ENCODE measurements at places on chromosomes 4 and X.
A peak's percentile ranks its signal among the peaks of the same experiment; 100 is the strongest.

DNA sequence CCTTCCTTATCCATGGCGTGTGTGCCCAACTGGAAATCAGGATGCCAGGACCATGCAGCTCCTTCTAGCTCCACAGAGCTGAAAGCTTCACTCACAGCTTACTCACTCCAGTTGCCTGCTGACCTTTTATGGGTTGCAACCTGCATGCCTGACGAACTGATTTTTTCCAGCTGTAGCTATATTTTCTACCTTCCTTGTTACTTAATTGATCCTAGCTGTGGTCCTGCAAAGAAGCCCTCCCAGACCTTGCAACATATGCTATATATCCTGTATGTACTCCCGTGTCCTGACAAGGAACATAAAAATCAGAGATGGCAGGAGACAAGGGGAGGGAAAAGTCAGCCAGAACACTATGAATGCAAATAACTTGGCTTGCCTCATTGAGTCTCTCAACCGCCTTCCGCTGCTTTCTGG lies 135.3 kb upstream of the LDB2 start:
- no peak for DNase-seq

DNA sequence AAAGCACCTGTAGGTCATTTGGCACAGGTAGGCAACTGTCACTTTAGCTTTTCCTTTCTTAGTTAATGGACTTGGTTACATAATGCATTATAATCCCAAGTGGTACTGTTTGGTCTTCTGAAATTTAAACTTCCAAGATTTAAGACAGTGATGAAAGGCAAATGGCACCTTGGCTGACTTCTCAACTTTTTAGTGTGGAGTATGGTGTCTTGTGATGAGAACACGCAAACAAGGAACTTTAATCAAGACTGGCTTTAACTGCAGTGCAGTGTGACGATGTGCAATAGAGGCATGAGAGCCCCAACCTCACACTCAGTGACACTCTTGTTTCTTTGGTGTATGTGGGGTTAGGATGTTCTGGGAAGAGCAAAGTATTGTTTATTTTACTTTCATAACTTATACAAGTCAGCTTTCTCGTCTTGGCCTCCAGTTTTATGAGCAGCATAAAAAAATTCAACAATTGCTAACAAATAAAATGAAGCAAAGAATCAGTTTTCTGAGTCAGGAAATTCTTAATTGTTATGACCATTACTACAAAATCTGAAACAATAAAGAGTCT lies 171.9 kb downstream of the MAD2L1 start:
- no peak for DNase-seq

- DNase-seq = peak; percentile 81
Measured at GRCh38 chr4:37549041-37549440, 137.1 kb downstream of the RELL1 start.

GRCh38 chrX:16212024-16212423 lies 44.7 kb downstream of the MAGEB17 start:
- peak; percentile 2 for DNase-seq

- no peak for DNase-seq
Measured at GRCh38 chrX:72255445-72255844, 16.6 kb upstream of the ERCC6L start.

DNA sequence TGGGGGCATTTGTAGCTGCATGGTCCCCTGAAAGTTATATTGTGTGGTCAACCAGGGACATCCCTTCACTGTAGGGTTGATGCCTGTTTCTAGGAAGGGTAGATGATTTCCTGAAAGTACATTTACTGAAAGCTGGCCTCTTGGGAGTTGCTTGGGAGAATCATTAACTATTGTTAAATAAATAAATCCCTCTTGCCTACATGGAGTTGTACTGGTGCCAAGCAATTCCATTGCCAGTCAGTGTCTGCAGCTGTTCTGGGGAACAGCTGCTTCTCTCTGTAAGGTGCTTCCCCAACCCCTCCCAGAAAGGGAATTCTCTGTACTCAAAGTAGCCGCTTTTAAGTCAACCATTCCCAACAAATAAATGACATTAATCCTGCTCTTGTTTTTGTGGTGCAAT lies 51.1 kb downstream of the C4orf51 start:
- DNase-seq = peak; percentile 8

DNA sequence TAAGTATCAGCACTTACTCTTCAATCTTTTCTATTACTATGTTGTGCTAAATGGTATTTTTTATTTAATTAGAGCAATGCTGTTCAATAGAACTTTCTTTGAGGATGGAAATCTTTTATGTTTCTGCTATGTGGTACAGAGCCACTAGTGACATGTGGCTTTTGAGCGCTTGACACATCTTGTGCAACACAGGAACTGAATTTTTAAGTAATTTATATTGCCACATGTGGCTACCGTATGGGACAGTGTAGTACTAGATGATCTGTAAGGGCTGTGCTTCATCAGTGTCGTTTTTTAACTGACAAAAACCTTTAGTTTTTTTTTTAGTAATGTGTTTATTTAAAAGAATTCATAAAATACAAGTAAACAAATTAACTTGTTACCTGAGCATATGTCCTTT lies 22.4 kb downstream of the HPRT1 start:
- no peak for DNase-seq

DNA sequence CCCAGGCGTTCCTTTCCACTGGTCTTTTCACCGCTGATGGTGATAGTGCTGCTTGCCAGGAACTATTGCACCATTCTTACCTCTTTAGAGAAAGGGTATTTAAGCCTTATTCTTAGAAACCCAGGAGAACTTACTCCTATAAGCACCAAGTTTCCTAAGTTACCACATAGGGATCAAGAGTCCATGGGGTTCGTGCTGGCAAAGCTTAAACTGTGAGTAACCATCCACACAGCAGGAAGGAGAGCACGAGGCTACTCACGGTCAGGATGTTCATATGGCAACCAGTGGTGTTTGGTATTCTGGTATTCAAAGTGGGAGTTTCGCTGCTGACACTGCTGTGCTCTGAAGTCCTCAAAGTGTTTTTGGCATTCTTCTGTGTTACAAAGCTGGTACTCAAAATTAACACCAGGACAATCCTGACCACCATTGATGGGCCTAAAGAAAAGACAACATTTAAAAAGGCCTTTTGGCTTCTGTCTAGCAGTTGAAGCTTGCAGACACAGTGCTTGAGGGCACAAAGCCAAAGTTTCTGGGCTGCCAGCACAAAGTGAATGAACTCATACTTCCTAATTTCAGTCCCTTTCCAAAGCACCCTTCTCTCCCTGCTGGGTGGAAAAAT lies 256.9 kb downstream of the ADAMTS3 start:
- peak; percentile 77 for DNase-seq

DNA sequence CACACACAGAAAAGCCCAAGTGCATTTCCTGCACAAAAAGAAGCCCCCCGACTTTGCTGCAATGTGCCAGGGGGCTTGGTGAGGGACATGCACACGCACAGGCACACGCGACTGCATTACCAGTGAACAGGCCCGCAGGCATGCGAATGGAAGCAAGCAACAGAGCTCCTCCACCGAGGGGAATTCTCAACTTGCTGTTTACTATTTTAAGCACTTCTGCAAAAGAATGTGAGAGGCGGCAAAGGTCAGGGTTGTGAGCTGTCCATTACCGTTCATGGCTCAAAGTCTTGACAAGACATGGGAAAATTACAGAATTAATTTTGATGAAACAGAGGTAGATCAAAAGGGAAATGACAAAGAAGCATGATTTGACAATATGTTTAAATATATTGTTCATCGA lies 342.5 kb upstream of the NOCT start:
- no peak for DNase-seq

- no peak for DNase-seq
Measured at GRCh38 chrX:23390979-23391378, 56.3 kb downstream of the PTCHD1 start.

- DNase-seq = no peak
Measured at GRCh38 chrX:122517786-122518185, 666.3 kb upstream of the GRIA3 start.

DNA sequence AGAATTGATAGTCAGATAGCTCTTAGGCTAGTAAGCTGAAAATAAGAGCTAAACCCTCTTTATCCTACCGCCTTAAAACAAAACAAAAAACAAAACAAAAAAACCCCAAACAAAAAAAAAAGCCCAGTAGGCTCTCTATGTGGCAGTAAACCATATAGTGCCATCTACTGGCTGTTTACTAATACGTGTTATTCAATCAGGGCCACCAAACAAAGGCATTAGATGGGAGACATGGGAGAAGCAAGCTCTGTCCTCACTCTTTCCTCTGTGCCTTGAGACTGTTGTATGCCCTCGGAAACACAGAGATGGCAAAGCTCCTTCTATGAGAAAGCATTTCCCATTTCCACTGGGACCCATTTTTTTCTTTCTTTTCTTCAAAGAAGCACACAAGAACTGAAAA lies 148.8 kb upstream of the MID1 start:
- peak; percentile 32 for DNase-seq

DNA sequence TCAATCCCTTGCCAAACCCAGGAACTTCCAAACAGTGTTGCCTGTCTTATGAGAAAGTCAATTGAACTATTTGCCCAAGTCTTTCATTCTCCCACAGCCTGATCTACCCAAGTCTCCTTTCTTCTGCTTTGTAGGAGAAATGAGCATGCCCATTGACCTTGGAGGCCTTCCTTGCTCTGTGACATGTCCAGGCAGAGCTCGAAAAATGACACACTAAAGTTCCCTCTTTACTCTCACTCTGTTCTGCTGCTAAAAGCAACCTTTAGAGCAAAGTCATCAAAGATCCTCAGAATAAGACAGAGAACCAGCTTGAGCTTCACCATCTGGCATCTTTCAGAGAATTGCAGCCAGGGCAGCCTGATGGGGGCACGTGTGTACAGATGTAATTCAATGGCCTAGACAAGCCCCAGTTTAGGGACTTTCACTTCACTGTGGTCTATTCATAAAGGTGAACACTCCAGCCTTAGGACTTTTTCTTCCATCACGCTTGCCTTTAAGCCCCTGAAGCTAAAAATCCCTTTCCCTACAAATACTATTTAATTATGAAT lies 136.4 kb downstream of the AMELX start:
- DNase-seq = no peak

- DNase-seq = peak; percentile 52
Measured at GRCh38 chrX:28591542-28591941, 4.3 kb downstream of the IL1RAPL1 start.

GRCh38 chr4:94603170-94603747 lies 151.5 kb downstream of the PDLIM5 start:
- peak; percentile 81 for DNase-seq

DNA sequence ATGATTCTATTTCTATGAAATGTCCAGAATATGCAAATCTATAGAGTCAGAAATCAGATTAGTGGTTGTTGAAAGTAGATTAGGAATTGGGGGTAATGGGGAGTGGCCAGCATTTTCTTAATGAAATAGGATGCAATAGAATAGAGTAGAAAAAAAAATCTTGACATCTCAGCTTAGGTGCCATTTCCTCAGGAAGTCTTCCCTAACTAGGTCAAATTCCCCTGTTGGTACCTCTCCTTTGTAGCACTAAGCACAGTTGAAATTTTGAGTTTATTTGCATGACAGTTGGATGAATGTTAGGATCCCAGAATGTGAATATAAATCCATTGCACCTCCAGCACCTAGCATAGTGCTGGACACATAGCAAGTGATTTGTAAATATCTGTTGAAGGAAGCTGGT lies 30.0 kb upstream of the PDK3 start:
- no peak for DNase-seq

- DNase-seq = peak; percentile 71
Measured at GRCh38 chr4:16627999-16628398, 270.4 kb downstream of the LDB2 start.

DNA sequence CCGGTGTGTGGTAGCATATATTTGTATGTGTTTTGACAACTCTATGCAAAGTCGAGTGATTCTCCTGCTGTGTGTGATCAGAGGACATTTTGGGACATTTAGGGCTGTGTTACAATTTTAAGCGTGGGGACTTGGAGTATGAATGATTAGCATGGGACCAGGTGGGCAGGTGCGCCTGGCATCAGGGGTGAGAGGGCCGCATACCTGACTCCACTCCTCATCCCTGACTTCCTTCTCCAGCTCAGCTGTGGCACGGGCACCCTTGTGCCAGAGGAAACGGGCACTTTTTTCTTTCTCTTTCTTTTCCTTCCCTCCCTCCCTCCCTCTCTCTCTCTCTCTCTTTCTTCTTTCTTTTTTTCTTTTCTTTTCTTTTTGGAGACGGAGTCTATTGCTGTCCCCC lies 15.7 kb upstream of the PLCXD1 start:
- DNase-seq = no peak

GRCh38 chr4:88528861-88529260 lies 5.3 kb upstream of the PYURF start:
- no peak for DNase-seq

GRCh38 chr4:144583658-144584057 lies 62.3 kb upstream of the HHIP start:
- DNase-seq = no peak

DNA sequence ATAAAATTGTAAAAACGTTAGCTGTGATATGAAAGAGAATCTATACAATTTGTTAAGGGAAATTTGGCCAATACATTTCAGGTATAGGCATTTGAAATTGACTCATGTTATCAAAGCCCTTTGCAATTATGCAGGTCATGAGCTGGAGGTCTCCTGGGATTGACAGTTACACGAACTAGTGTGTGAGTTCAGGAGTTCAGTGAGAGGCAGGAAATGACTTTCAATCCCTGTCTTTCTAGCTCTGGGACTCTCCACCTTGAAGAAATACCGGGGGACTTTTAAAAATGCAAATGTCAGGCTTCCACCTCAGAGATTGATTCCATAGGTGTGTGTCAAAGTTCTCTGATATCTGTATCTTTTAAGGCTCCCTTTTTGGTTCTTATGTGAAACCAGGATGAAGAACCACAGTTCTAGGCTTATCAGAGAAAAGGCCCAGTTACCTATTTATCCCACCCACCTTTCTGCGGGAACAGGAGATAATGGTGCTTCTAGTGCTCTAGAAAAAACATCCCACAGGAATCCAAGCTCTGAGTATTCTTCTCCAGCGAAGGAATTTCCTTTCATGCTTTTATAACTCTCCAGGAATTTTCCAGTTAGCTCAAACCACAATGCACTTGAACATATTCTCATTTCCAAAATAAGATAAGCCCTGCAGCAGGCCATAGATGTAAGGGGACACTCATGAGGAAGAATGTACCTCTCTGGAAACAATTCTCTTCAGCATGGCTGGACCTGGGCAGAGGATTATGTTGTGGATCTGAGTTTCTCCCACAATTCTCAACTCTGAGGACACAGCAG lies 501.0 kb downstream of the IDS start:
- no peak for DNase-seq

DNA sequence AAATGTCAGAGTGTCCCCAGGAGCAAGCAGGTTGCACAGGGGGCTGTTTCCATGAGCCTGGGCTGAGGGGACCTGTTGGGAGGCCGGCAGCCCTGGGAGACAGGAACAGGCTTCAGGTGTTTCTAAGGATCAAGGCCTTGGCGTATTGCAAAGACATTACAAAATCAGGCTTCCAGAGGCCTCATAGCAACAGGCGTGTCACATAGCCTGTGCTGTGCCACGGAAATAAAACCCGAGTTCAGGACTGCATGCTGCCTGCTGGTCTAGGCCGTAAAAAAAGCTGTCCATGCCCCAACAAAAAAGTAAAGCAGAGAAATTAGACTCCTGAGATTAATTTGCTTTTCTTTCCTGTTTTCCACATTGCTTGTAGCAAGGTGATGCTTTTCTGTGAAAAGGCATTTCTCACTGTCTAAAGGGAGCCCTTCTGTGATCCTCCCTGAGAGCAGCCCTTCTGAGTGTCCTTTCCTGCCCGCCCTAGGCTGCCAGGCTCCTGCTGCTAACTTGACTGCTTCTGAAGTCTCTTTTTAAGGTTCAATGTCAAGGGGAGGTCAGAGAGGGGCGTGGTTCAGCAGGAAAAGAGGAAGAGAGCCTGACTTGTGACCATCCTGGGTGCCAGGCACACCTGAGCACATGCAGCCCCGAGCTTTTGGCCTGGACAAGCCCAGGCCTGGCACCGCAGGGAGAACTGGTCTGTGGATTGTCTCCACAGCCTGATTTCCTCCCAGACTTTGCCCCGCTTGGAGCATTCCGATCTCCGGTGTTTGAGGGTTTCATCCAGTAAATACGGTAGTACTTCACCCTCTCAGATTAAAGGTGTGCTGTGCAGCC lies 21.3 kb downstream of the SHROOM2 start:
- no peak for DNase-seq

Data from dermis microvascular lymphatic vessel endothelial cell (primary cell).